Stimulated activated CD4-positive, alpha-beta T cell treated with anti-CD3 and anti-CD28 coated beads, Interleukin-1b, Interleukin-23, amount 100 ng/mL, for 1 hour (primary cell): ENCODE measurements at places on chromosomes 6 and 20.

- no peak for DNase-seq
Observed at GRCh38 chr6:449057-449430, 57.5 kb downstream of the IRF4 start.

- no peak for DNase-seq
Observed at GRCh38 chr6:87738000-87738399, 36.0 kb upstream of the AKIRIN2 start.

DNA sequence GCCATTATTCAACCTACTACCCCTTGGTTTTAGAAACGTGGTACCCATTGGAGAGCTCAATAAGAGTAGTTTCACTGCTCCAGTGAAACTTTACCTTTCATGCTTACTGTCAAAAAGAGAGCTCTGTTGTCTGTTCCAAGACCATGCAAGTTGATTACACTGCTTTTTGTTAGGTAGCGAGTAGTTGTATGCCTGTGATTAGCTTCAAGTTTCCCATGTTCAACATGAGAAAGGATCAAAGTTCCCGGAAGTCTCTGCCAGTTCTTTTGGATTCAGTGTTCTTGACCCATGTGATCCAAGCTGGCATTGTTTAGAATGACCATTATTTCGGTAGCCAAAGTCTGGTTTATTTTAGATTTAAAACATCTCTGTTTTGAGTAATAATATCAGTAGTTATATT lies 107.1 kb downstream of the ZFAND3 start:
- DNase-seq, result no peak

DNA sequence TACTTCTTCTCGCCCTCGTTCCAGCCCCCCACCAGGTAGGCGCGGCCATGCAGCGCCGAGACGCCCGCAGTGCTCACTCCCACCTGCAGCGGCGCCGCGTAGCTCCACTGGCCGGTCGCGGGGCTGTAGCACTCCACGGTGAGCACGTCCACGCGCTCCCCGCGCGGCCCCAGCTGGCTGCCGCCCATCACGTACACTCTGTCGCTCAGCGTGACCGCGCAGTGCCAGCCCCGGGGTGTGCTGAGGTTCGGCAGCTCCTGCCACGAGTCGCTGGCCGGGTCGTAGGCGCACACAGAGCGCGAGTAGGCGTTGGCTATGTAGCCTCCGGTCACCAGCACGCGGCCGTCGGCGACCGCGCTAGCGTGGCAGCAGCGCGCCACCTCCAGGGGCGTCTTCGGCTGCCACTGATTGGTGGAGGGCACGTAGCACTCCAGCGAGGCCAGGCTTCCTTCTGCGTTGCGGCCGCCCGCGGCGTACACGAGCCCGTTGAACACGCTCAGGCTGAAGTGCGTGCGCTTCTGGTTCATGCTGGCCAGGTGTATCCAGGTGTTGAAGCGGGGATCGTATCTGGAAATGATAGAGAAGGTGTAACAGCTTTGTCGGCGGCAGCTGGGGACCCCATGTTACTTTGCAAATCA lies 13.7 kb downstream of the KLHL31 start:
- DNase-seq, result peak; percentile 41

GRCh38 chr20:12090920-12091319 lies 173.2 kb downstream of the BTBD3 start:
- DNase-seq, result no peak

- DNase-seq, result no peak
Observed at GRCh38 chr20:47156301-47157137, 200.0 kb downstream of the ZMYND8 start.

GRCh38 chr6:148528292-148528691 lies 185.7 kb downstream of the SASH1 start:
- no peak for DNase-seq

- DNase-seq, result no peak
Observed at GRCh38 chr6:64217721-64218620, 582.4 kb downstream of the PHF3 start.

DNA sequence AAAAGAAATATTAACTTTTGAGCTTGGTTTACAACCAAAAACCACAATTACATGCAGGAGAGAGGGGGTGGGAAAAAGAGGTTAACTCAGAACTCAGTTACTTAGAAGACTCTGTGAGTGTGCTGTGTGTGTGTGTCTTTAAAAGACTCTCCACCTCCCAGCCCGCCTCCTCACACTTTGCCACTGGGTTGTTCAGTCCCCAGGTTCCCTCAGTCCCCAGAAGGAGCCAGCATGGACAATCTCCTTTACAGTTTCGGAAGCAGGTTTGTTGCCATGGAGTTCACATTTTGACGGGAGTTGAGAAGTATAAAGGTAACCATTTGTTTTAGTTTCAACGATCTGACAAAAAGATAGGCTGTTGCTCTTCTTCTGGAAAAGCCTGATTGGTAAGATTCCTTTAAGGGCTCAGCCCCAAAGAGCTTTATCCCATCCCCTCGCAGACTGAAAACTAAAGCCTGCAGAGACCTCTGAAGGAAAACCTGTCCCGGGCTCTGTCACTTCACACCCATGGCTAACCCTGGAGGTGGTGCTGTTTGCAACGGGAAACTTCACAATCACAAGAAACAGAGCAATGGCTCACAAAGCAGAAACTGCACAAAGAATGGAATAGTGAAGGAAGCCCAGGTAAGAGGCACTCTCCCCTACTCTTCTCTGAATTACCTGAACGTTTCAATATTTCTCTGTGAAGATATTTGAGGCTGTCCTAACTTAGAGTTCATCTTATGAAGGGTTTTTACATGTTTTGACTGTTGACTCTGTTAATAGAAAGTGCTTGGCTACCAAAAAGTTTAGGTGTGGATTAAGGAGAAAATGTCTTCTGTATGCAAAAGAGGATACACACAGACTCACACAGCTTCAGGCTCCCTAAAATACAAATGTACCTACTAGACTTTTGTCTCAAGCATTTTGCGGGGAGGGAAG lies at the start of gene SPTLC3:
TSS of gene SPTLC3 (plus strand) at position 212 of the 921 bp plus-strand sequence. CDS start at position 508, 296 bp downstream.
- no peak for DNase-seq

GRCh38 chr6:5152460-5152859 lies 67.3 kb downstream of the PPP1R3G start:
- no peak for DNase-seq

DNA sequence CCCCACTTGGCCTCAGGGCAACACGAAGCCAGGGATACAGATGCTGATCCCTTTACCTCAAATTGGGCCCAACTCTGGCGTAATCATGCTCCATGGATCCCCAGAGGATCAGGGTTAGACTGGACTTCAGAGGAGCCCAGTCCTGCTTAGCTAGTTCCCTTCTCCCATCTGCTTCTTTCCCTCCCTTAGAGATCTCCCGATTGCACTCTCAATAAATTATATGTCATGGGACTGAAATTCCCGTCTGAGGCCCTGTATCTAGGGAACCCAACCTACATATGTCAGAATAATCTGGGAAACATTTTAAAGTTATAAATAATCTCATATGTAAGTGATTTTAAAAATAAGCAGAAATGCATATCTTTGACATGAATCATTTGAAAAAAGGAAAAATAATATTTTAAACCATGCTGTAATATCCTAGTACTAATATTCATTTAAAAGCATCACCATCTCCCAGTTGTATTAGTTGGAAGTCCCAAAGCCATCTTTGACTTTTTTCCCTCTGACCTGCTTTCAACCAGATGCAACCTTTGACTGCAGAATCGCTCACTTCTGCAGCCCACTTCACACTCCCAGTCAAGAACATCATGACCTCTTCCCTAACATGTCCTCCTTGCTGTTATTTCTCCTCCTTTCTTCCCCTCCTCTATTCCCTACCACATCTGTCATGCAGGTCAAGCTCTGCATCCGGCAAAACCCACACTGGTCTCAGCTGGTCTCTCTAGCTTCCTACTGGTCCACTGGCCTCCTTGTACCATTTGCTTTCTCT lies 393.6 kb downstream of the BTBD3 start:
- no peak for DNase-seq

DNA sequence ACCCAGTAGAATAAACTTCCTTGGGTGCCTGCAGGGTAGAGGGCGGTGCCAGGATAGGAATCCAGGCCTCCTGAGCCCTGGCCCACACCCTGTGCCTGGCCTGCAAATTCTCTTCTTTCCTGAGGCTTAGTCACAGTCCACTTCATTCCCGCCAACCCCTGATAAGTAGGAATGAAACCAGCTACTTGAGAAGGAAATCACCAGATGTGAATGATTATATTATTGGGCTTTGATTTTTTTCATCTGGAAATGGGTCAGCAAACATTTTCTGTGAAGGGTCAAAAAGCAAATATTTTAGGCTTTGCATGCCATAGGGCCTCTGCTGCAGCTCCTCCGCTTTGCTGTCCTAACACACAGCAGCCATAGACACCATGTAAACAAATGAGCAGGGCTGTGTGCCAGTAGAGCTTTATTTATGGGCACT lies 50.2 kb downstream of the STK35 start:
- no peak for DNase-seq

DNA sequence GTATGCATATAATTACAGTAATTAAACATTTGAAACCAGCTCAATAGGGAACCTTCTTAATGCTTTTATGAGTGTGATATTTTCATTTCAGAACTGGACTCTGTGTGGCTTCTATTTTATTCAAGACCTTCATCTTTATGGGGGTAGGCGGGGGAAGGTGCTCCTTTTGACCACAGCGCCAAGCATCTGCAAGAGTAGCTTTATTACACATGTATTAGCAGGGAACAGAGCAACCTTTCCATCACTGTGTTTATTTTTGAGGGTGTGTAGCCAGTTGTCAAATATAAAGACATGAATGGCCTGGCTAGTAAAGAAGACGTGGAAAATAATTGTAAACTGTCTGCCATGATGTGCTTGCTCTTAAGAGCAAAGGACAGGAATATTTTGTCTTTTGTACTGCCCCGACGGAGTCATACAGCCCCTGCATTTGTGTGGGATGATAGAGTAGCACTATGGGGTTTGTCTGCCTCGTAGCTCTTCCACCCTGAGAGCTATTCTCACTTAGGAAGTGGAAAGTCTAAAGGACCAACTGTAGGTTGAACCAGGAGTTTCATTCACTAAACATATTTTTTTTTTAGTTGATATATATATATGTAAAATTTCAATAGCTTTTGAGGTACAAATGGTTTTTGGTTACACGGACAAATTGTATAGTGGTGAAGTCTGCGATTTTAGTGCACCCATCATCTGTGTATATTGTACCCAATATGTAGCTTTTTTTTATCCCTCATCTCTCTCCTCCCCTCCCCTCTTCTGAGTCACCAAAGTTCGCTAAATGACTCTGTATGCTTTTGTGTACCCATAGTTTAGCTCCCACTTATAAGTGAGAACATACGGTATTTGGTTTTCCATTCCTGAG lies 91.2 kb downstream of the CARMIL1 start:
- no peak for DNase-seq

GRCh38 chr20:57445298-57445697 lies 54.1 kb downstream of the RBM38 start:
- no peak for DNase-seq

- DNase-seq, result no peak
Observed at GRCh38 chr6:121873595-121873994, 438.1 kb downstream of the GJA1 start.

GRCh38 chr6:131858765-131859415 lies 51.1 kb downstream of the ENPP1 start:
- DNase-seq, result no peak

DNA sequence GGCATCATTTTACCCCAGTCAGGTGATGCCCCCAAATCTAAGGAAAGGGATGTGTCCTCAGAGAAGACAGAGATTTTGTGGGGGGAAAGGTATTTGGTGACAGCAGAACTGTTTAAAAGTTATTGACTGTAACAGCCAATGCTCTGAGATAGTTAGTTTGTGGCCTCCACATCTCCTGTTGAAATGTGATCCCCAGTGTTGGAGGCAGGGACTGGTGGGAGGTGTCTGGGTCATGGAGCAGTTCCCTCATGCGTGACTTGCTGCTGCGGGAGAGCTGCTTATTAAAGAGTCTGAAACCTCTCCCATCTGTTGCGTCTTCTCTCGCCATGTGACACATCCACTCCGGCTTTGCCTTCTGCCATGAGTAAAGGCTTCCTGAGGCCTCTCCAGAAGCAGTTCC lies 282.8 kb upstream of the FOXQ1 start:
- no peak for DNase-seq

- DNase-seq, result no peak
Observed at GRCh38 chr6:160388922-160389321, 40.7 kb downstream of the SLC22A3 start.

DNA sequence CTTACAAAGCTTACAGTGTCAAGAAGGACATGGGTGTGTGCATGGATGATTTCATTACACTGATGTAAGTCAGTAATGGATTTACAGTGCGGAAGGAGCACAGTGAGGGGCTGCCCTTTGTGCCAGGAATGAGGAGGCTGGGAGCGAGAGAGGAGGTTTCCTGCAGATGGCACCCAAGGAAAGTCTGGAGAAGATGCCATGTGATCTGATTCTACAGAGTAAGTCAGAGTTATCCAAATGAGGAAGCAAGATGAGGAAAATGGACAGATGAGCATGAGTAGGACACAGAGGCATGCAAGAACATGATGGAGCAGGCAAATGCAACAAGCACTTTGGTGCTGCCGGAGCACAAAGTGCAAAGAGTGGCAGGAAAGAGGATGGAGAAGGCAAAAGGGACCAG lies 29.7 kb downstream of the MAP7 start:
- no peak for DNase-seq

DNA sequence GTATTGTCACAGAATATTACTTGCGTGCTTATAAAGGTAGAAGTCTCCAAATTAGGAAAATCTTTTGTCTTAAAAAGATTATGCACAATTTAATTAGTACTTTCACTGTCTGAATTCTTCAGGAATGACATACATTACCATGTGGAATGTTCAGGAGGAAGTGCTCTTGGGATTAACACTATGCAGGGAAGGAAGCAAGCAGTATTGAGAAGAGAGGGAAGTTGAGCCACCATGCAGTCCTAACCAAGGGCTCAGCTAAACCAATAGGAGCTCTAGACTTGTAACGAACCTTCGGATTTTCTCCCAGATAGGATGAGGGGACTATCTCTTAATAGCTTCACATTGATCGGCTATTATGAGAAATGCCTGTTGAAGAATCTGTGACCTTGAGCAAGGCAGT lies 918.4 kb upstream of the MANEA start:
- no peak for DNase-seq

GRCh38 chr6:113432521-113433334 lies 424.4 kb upstream of the MARCKS start:
- DNase-seq, result no peak

- DNase-seq, result no peak
Observed at GRCh38 chr6:2028457-2029038, 216.9 kb downstream of the GMDS start.

DNA sequence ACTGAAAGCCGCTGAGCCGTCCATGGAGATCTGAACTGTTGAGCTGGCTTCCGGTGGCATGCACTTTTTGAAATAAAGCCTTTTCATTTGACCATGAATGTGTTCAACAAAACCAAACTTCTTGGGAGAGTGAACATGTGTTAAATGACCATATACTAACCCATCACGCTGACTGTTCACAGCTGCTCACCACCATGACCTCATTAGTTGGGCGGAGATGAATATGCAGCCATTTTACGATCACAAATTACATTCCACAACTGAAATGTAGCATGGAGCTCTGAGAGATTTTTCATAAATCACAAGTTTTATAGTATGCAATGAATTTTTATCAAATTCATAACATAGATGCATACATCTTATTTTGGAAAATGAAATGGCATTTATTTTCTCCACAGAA lies 4.2 kb downstream of the RAMACL start:
- DNase-seq, result no peak

GRCh38 chr6:46129629-46130511 lies at the start of gene ENPP4:
TSS of gene ENPP4 (plus strand) at chr6:46129989. CDS start at chr6:46139584, 9,595 bp downstream.
- peak; percentile 76 for DNase-seq
